ENCODE measurements at places on chromosomes 1 and 21.

- DNase-seq: no peak
Measured at GRCh38 chr1:77039739-77040138, 172.5 kb downstream of the ST6GALNAC5 start.

GRCh38 chr1:26336477-26337205, 17.3 kb downstream of the CRYBG2 start:
- no peak for DNase-seq

GRCh38 chr1:230291731-230292620, 134.2 kb downstream of the PGBD5 start:
- no peak for DNase-seq

DNA sequence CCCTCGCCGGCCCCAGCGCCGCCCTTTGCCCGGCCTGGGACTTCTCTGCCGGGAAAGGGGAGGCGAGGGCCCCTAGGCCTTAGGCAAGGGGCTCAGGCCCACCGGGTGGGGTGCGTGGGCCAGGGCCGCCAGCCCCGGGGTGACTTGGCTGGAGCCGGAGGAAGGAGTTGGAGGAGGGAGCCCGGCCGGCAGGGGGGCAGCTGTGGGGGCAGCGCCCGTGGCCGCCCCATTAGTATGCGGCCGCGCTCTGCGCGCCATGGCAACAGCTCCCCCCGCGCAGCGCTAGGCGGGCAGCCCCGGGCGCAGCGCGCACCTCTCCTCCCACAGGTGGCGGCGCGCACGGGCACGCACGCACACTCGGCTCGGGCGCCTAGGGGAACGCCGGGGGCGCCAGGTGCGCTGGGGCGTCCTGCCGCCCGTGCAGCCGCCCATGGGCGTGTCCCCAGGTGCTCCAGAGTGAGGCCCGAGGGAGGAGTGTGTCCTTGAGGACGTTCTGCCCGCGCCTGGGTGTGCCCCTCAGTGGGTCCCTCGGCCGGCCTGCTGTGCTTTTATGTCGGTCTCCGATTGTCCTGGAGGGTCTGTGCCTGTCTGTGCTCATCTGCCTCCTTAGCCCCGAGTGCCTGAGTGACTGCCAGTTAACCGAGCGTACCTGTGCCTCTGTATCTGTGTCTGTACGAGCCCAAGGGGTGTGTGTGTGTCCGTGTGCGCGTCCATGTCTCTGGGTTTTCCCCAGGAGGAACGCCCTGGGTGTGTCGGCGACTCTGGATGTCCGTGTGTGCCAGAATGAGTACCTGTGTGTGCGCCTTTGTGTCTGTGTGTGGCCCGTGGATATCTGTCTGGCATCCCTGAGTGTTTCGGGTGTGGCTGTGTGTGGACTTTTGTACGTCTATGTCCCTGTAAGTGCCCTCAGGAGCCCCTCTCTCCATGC, 38.2 kb upstream of the WASF2 start:
- DNase-seq: no peak

DNA sequence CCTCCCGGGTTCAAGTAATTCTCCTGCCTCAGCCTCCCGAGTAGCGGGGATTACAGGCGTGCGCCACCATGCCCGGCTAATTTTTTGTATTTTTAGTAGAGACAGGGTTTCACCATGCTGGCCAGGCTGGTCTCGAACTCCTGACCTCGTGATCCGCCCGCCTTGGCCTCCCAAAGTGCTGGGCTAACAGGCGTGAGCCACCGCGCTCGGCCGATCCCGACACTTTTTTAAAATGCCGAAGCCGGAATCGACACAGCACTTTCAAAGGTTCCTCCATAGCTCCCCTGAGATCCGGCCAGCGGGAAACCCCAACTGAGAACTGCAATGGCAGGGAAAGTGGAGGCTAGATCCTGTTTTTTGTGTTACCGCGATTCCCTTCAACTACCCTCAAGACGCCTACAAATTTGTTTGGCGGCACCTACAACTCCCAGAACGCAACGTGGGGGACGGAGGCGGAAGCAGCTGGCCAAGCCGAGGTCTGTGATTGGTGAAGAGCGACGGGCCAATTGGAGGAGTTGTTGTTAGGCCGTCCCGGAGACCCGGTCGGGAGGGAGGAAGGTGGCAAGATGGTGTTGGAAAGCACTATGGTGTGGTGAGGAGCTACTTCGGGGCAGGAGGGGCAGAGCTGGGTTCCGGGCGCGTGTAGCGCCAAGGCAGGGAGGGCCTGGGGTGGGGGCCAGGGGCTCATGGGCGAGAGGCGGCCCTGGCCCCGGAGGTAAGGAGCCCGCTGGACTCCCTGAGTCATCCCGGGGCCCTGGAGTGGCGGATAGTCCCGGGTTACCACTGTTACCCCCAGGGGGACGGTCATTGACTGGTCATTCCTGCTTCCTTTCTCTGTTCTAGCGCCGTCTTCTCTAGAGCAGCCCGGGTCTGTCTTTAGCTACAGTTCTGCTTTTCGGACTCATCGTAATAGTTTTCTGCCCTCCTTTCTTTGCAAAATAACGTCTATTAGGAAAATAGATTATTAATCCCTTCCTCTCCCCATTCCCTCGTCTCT, at the start of gene PSMD4:
PSMD4 (plus strand) TSS at position 518 of the 997 bp plus-strand sequence; CDS start at position 567, 49 bp downstream.
- peak; percentile 93 for DNase-seq

- no peak for DNase-seq
Measured at GRCh38 chr1:155082301-155083051, 3.8 kb downstream of the EFNA3 start.

GRCh38 chr21:45611939-45612664, 31.4 kb upstream of the PCBP3 start:
- no peak for DNase-seq

- DNase-seq: no peak
Measured at GRCh38 chr1:22814176-22815042, 103.8 kb downstream of the EPHB2 start.

- DNase-seq: no peak
Measured at GRCh38 chr21:24945910-24946309, 661.4 kb downstream of the MRPL39 start.

GRCh38 chr1:184300446-184300845, 86.4 kb upstream of the C1orf21 start:
- DNase-seq: no peak

All from GM12864 (cell line).